ENCODE measurements at places on chromosomes 12 and 14. TPM values are rescaled to one million over a fixed set of nuclear protein-coding genes. Genes with fewer than 3 reads are reported as not detected.

DNA sequence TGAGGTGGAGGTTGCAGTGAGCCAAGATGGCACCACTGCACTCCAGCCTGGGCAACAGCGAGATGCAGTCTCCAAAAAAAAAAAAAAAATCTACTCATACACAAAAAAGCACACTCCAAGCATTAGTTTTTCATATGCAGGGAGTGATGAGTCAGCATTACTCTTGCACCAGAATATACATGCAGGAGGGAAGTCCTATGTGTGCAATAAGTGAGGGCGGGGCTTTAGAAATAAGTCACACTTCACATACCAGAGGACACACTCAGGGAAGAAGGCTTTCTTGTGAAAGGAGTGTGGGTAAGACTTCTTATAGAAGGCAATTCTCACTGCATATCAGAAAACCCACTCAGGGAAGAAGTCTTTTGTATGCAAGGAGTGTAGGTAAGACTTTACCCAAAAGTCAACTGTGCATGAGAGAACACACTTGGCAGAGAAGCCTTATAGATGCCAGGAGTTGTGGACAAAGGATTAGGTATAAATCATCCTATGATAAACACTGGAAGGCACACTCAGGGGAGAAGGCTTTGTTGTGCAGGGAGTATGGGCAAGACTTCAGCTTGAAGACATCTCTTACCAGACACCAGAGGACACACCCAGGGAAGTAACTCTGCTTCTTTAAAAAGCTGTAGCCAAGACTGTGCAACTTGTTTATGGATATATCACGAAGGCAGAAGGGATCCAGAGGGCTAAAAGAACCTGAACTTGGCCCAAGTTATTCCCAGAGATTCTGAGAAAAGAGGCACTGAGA, 50.5 kb downstream of the ATF7 start:
- DNase-seq: peak; percentile 54

- DNase-seq: no peak
Observed at GRCh38 chr12:107525719-107526554, 159.7 kb upstream of the PWP1 start.

- DNase-seq: peak; percentile 70
Observed at GRCh38 chr14:61101803-61102548, 120.9 kb downstream of the SLC38A6 start.

DNA sequence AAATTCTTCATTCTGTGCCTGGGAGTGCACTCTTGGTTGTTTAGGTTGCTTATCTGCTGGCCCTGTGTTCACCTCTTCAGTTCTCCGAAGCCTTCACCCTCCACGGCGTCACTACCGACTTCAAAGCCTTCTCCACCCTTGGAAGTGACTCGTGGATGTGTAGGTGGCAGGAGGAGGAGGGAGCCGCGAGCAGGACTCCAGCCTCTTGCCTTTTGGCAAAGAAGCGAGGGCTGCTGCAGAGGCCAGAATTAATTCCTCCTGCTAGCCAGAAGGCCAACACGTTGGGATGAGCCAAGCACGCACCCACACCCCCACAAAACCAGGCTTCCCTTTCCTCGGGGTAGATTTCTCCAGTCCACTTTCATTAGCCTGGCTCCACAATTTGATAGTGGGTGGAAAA, 86.5 kb downstream of the TBX5 start:
- DNase-seq: no peak

MOAP1 gene
- total RNA-seq: 51.2 TPM

GRCh38 chr12:89999699-90000505, 291.3 kb upstream of the ATP2B1 start:
- no peak for DNase-seq

All from renal cortical epithelial cell (primary cell).